ENCODE measurements at places on chromosomes 6 and 20. TPM values are rescaled to one million over a fixed set of nuclear protein-coding genes. Genes with fewer than 3 reads are reported as not detected.

DNA sequence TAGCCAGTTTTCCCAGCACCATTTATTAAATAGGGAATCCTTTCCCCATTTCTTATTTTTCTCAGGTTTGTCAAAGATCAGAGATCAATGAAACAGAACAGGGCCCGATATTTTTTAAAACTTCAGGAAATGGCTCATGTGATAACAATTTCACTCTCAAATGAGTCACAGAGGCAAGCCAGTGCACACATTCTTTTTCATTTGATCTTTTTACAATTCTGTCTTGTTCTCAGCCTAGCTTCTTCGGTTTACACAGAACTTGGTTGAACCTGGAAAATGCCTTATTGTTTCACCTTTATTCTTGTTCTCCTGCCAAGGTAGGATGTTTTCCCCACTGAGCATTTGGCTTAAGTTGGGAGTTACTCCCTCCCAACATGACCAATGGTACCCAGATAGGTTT lies 258.9 kb downstream of the COL12A1 start:
- DNase-seq, result peak; percentile 26

GRCh38 chr20:52493171-52493721 lies 301.7 kb upstream of the ZFP64 start:
- no peak for DNase-seq

GRCh38 chr6:105488516-105489215 lies 85.8 kb upstream of the PREP start:
- DNase-seq, result no peak

- DNase-seq, result no peak
Measured at GRCh38 chr20:63546956-63547724, 409 bp downstream of the SRMS start.

DNA sequence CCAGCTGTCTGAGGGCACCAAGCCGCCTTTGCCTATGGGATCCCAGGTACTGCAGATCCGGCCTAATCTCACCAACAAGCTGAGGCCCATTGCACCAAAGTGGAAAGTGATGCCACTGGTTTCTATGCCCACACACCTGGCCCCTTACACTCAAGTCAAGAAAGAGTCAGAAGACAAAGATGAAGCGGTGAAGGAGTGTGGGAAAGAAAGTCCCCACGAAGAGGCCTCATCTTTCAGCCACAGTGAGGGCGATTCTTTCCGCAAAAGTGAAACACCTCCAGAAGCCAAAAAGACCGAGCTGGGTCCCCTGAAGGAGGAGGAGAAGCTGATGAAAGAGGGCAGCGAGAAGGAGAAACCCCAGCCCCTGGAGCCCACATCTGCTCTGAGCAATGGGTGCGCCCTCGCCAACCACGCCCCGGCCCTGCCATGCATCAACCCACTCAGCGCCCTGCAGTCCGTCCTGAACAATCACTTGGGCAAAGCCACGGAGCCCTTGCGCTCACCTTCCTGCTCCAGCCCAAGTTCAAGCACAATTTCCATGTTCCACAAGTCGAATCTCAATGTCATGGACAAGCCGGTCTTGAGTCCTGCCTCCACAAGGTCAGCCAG lies 283.0 kb downstream of the TSHZ2 start:
- DNase-seq, result no peak

GRCh38 chr6:169190144-169190584 lies 63.5 kb downstream of the THBS2 start:
- DNase-seq, result no peak

Gene ULBP1
- total RNA-seq, result 0.94 TPM

Gene VAPB
- 9.5 TPM for total RNA-seq

Gene ZNF322
- total RNA-seq, result 11.5 TPM
